Large intestine (tissue), 12 donors: ENCODE measurements at places on chromosomes 13 and 19. TPM values are rescaled to one million over a fixed set of nuclear protein-coding genes. Genes with fewer than 3 reads are reported as not detected.

DNA sequence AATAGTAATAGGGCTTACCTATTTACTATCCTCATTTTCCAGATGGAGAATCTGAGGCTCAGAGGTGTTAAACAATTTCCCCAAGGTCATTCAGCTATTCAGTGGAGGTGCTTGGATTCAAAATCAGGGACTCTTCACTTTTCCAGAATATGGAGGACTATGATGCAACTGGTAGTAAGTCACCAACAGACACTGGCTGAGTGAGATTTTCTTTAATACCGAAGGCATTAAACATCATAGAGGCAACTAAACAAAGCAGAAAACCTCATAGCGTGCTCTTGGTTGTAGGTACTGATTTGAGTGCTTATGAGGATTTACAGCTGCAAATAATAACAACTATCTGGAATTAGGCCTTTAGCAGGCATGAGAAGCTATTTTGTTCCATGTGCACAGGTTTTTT is 134.4 kb downstream of the DLEU7 start:
- no peak overlapping the region for H3K4me3 ChIP-seq
- no peaks in the 10 kb centered on the region for H3K27me3 ChIP-seq
- no peaks in the 10 kb centered on the region for H3K4me1 ChIP-seq
- DNase-seq, result no peak

GRCh38 chr13:74067818-74068217 is 66.4 kb downstream of the KLF12 start:
- no peak overlapping the region for H3K27ac ChIP-seq
- no peak for DNase-seq
- no peaks in the 10 kb centered on the region for H3K4me1 ChIP-seq
- H3K36me3 ChIP-seq, result no peaks in the 10 kb centered on the region
- no peaks in the 10 kb centered on the region for H3K27me3 ChIP-seq

DNA sequence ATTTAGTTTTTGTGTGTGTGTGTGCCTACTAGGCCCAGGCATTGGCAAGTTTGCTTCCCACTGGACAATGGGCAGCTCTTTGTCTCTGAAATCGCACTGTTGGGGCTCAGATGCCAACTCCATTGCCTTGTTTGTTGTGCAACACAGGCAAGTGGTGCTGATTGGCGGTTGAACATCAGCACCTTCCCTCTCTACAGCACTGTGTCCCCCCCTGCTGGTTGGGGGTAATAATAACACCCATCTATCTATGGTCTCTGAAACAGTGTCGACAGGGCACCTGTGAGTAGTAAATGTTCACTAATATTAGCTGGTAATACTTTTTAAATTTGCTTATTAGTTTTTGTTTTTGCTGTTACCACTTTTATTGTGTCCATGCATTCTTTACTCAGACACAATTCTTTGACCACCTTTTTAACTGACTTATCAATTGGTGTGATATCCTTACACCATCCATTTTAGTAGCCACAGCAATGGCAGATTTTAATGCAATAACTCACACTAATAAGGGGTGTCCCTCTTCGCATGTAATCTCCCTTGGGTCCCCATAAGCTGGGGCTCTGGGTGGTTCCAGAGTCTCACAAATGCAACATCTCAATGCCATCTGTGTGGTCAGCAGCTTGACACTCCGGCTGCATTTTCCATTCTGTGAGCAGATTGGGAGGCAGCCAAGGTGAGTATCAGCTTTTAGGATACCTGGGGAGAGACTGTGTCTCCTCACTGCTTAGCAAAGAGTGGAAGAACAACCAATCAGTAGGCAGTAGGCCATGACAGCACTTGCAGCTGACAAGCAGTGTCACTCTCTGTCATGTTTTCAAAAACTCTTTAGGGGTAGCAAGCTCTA is 47.7 kb upstream of the UQCRFS1 start:
- H3K4me1 ChIP-seq, result no peaks in the 10 kb centered on the region
- no peak overlapping the region for H3K27ac ChIP-seq
- no peak overlapping the region for H3K4me3 ChIP-seq
- H3K36me3 ChIP-seq, result no peaks in the 10 kb centered on the region
- no peak for DNase-seq

CNN1 gene
- polyA plus RNA-seq, result 119 TPM

ERICH4 gene
- polyA plus RNA-seq, result 69.2 TPM

GRCh38 chr19:33487901-33488800 is 33.4 kb downstream of the PEPD start:
- H3K4me1 ChIP-seq, result no peaks in the 10 kb centered on the region
- no peak overlapping the region for H3K4me3 ChIP-seq
- H3K36me3 ChIP-seq, result peaks cover 17% of the 10 kb centered on the region

GRCh38 chr13:60093425-60094019 is 70.2 kb downstream of the DIAPH3 start:
- no peaks in the 10 kb centered on the region for H3K36me3 ChIP-seq
- H3K4me1 ChIP-seq, result no peaks in the 10 kb centered on the region
- no peaks in the 10 kb centered on the region for H3K27me3 ChIP-seq
- no peak overlapping the region for H3K4me3 ChIP-seq
- DNase-seq, result no peak

ABHD8 gene
- polyA plus RNA-seq, result 5.0 TPM

DNA sequence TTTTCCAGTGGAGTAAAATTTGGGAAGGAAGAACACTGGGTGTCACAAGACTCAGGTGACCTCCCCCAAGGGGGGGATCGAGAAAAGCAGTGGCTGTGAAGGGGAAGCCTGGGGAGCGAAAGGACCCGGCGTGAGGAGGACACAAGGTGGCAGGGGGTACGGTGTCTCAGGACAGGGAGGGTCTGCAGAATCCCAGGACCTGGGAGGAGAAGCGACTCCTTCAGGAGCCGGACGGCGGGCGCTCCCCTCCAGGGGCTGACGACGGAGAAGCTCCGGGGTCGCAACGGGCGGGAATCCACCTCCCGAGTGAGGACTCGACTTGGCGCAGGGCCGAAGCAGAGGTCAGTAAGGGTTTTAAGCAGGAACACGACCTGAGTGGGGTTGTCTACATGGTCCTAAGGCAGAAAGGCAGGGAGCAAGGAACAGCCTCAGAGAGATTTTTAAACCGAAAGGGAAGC is 529 bp downstream of the ZNF836 start:
- peak overlapping the region; percentile 77 for H3K4me3 ChIP-seq
- H3K27me3 ChIP-seq, result no peaks in the 10 kb centered on the region
- H3K4me1 ChIP-seq, result no peaks in the 10 kb centered on the region
- peaks cover 18% of the 10 kb centered on the region for H3K36me3 ChIP-seq
- H3K27ac ChIP-seq, result peak overlapping the region; percentile 71
- DNase-seq, result no peak
